ENCODE measurements at places on chromosomes 5 and 9.

DNA sequence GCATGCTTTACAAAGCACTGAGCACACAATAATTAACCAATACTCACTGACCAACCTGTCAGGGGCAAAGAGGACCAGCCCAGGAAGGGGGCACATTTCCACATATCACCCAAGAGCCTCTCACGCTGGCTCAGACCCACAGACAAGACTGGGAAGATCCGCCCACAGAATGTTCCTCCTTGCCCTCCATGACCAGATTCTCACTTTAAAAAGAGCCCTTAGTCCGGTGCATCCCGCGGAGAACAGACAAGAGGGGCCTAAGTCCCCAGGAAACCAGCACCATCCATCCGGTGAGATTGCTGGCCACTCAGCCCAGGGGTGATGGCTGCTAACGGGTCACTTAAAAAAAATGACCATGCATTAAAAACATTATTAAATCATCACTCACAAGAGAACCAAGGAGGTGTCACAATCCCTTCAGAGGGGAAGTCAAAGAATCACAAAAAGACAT, 32.9 kb downstream of the SEMA4D start:
- peaks cover 97% of the 10 kb centered on the region for H3K4me1 ChIP-seq
- H3K36me3 ChIP-seq = peaks cover 57% of the 10 kb centered on the region
- H3K27ac ChIP-seq = peak overlapping the region; percentile 97
- no peak for DNase-seq
- H3K4me3 ChIP-seq = peak overlapping the region; percentile 2
- no peaks in the 10 kb centered on the region for H3K27me3 ChIP-seq

- H3K27me3 ChIP-seq = peaks cover 44% of the 10 kb centered on the region
- no peak overlapping the region for H3K4me3 ChIP-seq
- H3K36me3 ChIP-seq = no peaks in the 10 kb centered on the region
- peaks cover 12% of the 10 kb centered on the region for H3K4me1 ChIP-seq
Measured at GRCh38 chr9:136655536-136656182, 7.1 kb upstream of the EGFL7 start.

- H3K27ac ChIP-seq = no peak overlapping the region
- no peaks in the 10 kb centered on the region for H3K27me3 ChIP-seq
- H3K36me3 ChIP-seq = peaks cover 3% of the 10 kb centered on the region
- no peak overlapping the region for H3K4me3 ChIP-seq
- DNase-seq = no peak
- H3K4me1 ChIP-seq = peaks cover 19% of the 10 kb centered on the region
Measured at GRCh38 chr9:79665931-79666330, 94.2 kb downstream of the TLE4 start.

- no peaks in the 10 kb centered on the region for H3K27me3 ChIP-seq
- H3K36me3 ChIP-seq = no peaks in the 10 kb centered on the region
- DNase-seq = no peak
- no peaks in the 10 kb centered on the region for H3K4me1 ChIP-seq
- H3K4me3 ChIP-seq = no peak overlapping the region
- no peak overlapping the region for H3K27ac ChIP-seq
Measured at GRCh38 chr9:10873999-10874398, 261.2 kb upstream of the PTPRD start.

GRCh38 chr9:80143899-80144298, 572.1 kb downstream of the TLE4 start:
- no peak overlapping the region for H3K4me3 ChIP-seq
- no peaks in the 10 kb centered on the region for H3K4me1 ChIP-seq
- no peaks in the 10 kb centered on the region for H3K36me3 ChIP-seq

GRCh38 chr9:121857928-121858327, 206.5 kb downstream of the DAB2IP start:
- no peak for DNase-seq
- no peak overlapping the region for H3K4me3 ChIP-seq
- no peaks in the 10 kb centered on the region for H3K27me3 ChIP-seq
- H3K27ac ChIP-seq = no peak overlapping the region
- H3K36me3 ChIP-seq = no peaks in the 10 kb centered on the region

All from activated naive CD4-positive, alpha-beta T cell treated with anti-CD3 and anti-CD28 coated beads for 36 hours (primary cell).